ENCODE measurements at places on chromosomes 3 and 15. TPM values are rescaled to one million over a fixed set of nuclear protein-coding genes. Genes with fewer than 3 reads are reported as not detected.

Gene GOLGA6C
- not detected for total RNA-seq

Gene ZNF501
- 5.6 TPM for total RNA-seq

- DNase-seq, result no peak
Measured at GRCh38 chr15:55959744-55960447, 33.5 kb downstream of the NEDD4 start.

DNA sequence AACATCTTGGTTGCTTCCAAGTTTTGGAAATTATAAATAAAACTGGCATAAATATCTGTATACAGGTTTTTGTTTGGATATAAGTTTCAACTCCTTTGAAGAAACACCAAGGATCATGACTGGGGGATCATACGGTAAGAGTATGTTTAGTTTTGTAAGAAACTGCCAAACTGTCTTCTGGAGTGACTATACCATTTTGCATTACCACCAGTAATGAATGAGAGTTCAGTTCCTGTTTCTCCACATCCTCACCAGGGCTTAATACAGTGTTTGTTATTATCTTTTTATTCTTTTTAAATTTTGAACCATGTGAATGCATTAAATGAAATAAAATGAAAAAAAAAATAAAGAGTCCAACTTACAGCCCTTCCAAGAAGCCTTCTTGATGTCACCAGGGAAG is 3.7 kb upstream of the ANKUB1 start:
- no peak for DNase-seq

GRCh38 chr3:130850843-130851242 is 43.0 kb upstream of the ATP2C1 start:
- DNase-seq, result no peak

DNA sequence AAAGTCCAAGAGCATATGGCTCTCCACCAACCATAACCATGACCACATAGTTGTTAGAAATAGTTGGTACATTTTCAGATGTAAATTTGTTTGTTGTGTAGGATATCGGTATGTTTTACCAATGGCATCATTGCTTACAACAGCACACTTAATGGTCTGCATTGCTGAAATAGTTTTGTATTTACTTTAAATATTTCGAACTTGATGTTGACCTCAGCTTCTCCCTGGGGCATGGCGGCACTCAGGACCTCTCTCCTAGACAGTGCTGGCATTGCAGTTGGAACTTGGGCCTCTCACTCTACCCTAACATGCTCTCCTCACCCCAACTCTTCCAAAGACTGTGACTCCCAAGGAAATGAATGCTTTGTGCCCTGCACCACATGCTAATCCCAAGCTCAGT is 5.0 kb downstream of the SLC22A13 start:
- DNase-seq, result no peak

Data from mucosa of gallbladder (tissue), 1 donor.